ENCODE measurements at places on chromosomes 3 and 15.

- DNase-seq, result no peak
These were observed 16.0 kb downstream of the PAQR5 start for GRCh38 chr15:69314736-69315135.

- DNase-seq, result no peak
These were observed at the start of gene SLC9C1 for GRCh38 chr3:112293368-112294321. SLC9C1 (minus strand) TSS chr3:112294216; CDS start chr3:112286791, 7,425 bp downstream.

GRCh38 chr3:132290833-132291232 is 26.4 kb upstream of the ACP3 start:
- no peak for DNase-seq

DNA sequence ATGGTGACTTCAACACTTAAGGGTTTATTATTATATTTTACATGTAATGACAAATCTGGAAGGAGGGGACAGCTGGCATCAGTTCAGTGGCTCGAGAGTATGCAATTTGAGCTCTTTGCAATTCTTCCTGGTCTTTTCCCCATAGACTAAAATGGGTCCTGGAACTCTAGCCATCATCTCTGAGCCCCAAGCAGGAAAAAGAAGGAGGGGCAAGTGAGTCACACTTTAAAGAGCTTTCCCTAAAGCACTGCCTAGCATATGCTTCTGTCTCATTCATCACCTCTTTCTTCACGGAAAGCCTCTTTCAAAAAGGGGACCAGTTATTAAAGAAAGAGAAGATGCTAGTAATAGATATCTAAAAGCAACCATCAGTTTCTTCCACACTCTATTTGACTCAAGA is 466.3 kb downstream of the ZIC1 start:
- no peak for DNase-seq

DNA sequence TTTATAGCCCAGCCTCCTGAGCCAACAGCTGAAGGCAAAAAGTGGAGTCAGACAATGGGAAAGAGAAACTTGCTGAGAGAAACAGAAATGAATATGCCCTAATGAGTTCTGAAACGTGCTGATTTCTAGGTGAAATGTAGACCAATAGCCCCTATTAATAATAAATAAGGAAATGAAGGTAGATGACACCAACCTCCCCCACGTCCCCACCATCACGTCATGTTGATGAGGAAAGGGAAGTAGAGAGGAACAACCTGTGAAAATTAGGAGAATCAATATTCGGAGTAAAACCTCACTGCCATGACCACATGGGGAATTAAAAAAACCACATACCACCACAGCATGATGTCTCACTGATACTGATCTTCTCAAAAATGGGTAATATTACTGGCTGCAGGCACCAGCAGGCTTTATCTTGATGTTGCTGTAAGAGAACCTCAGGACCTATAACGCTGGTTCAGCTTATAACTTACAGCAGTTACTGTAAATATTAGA is 64.0 kb downstream of the KAT2B start:
- DNase-seq, result peak; percentile 20

DNA sequence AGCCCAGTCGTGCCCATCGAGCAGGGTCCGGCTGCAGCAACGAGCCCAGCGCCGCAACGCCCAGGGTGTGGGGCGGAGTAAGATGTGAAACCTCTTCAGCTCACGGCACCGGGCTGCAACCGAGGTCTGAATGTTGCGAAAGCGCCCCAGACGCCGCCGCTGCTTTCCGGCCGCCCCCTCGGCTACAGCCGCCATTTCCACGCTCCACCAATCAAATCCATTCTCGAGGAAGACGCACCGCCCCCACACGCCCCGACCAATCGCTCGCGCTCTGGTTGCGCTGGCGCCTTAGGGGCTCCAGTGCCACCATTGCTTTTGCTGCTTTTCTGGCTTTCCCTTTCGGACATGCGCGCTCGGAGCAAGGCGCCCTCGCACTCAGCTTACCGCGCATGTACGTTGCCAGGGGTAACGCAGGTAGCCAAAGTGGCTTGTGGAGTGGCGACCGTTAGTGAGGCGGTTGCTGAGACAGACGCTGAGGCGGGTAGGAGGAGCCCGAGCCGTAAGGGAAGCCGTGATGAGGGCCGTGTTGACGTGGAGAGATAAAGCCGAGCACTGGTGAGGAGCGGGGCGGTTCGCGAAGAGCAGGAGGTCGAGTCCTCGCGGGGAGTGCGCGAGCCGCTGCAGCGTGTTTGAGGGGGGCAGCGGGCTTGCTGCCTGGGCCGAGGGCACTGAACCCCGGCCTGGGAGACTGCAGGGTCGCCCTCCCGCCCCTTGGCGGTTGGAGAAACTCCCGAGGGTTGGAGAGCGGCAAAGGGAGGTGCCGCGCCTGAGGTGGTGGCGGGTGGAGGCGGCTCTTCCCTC is at the start of the genes IFT122 and MBD4:
Gene IFT122, plus strand, starts transcription at position 408 of the 801 bp plus-strand sequence. Its CDS starts 107 bp downstream, at position 515.
Gene MBD4, minus strand, starts transcription at position 132 of the 801 bp plus-strand sequence. Its CDS starts 115 bp downstream, at position 17.
- peak; percentile 97 for DNase-seq

DNA sequence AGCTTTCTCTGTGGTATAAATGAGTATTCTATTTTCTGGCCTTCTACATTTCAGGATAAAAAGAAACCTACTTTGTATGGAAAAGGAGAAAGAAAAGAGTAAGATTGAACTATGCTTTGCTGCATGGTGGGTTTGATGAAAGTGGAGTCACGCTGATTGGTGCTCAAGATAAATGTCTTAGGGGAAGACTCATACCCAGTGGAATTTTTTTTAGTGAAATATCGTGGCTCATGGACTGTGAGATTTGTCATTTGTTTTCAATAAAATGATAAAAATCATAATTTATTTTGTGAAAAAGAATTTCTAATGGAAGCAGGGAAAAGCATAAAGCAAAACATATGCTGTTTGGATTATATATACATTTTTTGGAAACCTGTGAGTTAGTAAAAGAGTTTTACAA is 292.5 kb downstream of the ZPLD1 start:
- no peak for DNase-seq
